ENCODE measurements at places on chromosomes 16 and 17.

- DNase-seq: no peak
Observed at GRCh38 chr17:43446773-43447172, 37.0 kb upstream of the DHX8 start.

DNA sequence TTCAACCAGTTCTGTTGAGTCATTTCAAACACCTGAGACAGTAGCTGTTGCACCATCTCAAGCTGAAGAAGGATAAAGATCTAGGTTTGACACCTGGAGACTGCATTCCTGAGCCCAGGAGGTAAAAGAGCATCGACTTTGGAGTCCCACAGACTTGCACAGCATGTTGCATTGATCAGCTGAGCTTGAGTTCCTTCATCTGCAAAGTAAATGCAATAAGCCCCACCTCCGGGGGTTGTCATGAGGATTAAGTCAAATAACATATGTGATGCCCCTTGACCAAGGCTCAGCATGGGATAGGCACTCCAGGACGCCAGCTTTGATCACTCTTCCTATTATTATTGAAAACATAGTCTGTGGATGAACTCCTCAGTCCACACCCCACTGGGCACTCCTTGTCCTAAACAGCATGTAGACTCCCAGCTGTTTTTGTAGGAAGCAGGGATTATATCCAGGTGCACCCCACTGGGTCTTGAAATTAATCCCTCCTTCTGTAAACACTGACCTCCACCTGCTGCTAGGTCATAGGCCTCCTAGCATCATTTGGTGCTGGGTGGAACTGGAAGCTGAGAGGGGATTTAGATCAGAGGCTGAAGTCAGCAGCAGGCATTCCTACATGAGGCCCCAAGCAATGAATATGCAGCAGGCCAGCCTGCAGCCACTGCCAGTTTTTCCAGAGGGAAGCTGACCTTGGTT is 259.0 kb downstream of the HS3ST4 start:
- DNase-seq: no peak

- no peak for DNase-seq
Observed at GRCh38 chr16:4075534-4075933, 40.7 kb downstream of the ADCY9 start.

DNA sequence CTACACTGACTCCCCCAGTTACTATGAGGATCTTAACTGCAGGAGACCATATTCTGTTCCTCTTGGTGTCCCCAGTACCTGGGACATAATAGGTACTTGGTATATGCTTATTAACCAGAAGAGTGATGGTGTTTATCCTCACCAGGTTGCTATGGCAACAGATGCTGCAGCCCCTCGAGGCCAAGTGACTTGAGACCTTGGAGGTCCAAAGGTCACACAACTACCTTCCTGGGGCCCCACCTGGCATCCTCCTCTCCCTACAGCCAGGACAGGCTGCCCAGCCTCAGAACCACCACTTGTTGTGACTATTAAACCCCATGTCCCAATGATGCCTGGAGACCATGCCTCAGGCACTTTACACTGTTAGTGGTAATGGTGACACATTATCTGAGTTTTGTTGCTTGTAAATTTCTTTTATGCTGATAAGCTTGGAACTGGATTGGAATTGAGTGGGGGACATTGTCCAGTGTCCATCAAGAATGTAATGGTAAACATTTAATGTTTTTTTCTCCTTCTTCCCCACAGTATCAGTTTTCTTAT is 189.4 kb downstream of the CCDC182 start:
- no peak for DNase-seq

- DNase-seq: peak; percentile 96
Observed at GRCh38 chr17:50867363-50868139, 1.4 kb upstream of the TOB1 start.

DNA sequence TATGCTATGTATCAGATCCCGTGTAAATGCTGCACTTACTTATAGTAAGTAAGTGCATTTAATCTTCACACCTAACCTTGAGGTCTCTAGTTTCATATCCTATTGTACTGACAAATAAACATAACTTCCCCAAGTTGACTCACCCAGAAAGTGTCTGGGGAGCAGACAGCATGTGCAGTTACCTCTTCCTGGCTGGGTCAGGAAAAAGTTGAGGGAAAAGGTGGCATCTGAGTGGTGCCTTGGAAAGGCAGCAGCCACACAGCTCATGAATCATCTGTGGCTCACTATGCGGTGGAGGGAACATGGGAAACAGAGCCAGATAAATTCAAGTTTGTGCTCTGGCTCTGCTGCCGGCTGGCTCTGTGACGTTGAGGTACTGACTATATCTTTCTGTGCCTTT is 382.0 kb upstream of the DYNLRB2 start:
- DNase-seq: peak; percentile 56

DNA sequence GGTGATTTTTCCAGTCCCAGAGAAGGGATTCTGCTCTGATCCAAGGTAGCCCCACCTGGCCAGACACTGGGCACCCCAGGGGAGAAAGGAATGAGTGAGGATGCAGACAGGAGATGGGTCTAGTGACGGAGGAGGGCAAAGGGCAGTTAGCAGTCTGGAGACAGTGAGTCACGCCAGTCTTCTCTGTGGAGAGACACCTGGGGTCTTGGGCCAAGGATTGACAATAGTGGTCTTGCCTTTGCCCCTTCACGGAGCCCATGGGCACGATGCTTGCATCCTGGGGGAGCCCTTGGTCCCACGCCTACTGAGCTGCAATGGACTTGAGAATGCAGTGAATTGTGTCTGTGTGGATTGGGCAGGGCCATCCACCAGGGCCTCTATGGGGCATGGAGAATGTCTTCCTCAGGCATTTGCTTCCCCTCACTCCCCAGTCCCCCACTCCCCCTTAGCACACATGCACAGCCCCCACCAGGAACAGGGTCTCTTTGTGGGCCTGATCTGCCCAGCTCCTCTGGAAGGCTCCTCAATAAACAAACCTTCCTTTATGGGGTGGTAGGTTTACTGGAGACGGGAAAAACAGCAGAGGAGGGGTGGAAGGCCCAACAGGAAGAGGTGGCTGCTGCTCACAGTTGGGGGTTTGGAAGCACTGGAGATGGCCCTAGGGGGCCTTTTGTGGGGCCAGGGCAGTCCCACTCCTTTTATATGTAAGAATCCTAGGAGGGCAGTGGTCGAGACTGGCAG is 1.4 kb downstream of the CHAD start:
- no peak for DNase-seq

DNA sequence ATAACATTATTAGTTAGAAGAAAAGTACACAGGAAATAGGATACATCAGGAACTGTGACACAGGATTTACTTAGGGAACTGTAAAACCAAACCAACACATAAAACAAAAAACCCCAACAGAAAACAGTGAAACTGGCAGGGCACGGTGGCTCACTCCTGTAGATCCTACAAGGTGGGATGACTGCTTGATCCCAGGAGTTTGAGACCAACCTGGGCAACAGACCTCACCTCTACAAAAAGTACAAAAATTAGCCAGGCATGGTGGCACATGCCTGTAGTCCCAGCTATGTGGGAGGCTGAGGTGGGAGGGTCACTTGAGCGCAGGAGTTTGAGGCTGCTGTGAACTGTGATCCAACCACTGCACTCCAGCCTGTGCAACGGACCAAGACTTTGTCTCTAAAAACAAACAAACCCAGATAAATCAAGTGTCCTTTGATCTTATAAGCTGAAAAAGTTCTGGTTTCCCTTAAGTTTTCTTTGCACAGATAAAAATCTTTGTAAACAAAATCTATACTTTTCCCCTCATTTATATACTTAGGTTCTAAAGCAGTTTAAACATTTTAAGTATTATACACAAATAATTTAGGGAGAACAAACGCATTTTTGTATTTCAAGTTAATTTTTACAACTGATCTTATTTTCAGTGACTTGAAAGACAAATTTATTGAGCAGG is 111.5 kb upstream of the TOB1 start:
- DNase-seq: no peak

GRCh38 chr16:10685709-10686108 is 9.0 kb downstream of the TEKT5 start:
- DNase-seq: no peak

DNA sequence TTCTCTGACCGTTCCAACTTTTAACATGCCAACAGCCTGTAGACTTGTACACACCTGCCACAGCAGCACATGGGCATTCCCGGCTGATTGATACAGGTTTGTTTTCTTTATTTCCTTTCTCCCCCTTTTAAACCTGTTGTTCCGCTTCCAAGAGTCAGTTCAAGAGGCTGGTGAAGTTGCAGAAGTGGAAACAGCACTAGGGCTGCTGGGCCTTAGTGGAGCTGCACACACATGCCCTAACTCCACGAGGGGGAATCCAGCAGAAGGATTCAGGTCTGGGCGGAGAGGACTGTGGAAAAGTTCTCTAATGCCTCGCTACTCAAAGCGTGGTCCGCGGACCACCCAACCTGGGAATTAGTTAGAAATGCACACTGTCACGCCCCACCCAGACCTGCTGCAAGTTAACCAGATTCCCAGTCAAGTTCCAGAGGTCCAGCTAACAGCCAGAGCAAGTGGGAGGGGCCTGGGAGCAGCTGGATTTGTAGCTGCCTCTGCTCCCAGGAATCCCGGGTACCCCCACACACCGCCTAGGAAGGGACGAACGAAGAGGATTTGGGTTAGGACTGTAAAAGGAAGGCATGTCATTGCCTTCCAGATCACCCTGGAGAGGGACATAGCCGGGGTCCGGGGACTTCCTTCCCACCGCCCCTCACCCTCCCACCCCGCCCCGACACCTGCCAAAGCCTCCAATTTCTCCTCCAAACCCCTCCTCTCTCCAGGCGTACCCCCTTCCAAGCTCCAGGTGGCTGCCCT is 542 bp downstream of the SLC39A11 start:
- DNase-seq: no peak

- no peak for DNase-seq
Observed at GRCh38 chr17:18256351-18256750, 2.2 kb downstream of the FLII start.

- DNase-seq: peak; percentile 29
Observed at GRCh38 chr16:22001591-22001990, 675 bp upstream of the PDZD9 start.

DNA sequence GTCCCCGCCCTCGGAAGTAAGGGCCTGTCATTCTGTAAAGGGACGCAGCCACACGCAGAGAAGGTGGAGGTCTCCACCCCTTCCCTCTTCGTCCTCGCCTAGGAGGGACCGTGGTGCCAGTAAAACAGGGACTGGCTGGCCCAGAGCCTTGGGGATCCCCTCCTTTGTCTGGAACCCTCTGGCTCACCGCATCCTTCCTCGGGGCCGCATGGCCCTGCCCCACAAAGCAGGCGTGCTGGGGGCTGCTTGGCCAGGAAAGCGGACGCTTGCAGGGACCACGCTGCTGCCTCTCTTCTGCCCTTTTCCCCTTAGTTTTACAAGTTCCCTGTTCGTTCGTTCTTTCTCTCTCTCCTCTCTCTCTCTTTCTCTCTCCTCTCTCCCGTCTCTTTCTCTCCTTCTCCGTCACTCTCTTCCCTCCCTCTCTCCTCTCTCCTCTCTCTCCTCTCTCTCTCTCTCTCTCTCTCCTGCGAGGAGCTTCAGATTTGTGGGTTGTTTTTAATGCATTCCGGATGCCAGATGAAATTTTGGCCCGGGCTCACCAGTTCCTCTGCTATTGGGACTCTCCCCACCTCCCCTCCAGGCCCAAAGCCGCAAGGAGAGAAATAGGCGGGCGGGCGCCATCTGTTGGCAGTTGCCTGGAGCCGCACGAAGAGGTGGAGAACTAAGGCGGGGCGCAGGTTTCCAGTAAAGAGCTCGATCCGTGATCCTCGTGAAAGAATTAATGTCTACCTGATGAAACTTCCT is 35.1 kb upstream of the CDRT4 start:
- peak; percentile 85 for DNase-seq

DNA sequence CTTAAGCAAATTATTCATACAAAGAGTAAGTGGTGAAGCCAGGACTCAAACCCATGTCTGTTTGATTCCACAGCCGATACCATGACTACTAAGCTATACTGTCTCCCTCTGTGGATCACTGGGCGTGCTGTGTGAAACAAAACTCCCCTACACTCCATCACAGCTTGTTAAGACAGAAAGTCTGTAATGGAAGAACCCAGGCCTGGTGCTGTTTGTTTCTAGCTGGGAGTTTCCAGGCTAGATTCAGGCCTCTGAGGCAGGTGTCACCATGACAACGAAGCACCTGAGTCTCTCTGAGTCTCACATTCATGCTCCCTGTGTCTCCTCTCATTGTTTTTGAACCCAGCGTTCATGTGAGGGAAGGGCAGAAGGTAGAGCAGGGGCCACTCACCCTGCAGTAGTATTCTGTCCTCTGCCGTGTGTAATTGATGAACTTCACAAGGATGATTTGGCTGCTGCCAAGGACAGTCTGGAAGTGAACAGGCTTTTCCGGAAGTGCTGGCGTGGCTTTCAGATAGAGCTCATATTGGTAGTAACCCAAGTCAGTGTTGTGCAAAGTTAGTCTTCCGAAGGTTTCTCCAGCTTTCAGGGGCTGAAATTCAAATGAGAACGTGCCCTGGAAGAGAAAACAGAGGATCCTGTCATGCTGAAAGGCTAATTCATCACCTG is 8.6 kb upstream of the VAC14 start:
- no peak for DNase-seq

GRCh38 chr17:4167786-4168185 is 24.8 kb downstream of the CYB5D2 start:
- DNase-seq: no peak

DNA sequence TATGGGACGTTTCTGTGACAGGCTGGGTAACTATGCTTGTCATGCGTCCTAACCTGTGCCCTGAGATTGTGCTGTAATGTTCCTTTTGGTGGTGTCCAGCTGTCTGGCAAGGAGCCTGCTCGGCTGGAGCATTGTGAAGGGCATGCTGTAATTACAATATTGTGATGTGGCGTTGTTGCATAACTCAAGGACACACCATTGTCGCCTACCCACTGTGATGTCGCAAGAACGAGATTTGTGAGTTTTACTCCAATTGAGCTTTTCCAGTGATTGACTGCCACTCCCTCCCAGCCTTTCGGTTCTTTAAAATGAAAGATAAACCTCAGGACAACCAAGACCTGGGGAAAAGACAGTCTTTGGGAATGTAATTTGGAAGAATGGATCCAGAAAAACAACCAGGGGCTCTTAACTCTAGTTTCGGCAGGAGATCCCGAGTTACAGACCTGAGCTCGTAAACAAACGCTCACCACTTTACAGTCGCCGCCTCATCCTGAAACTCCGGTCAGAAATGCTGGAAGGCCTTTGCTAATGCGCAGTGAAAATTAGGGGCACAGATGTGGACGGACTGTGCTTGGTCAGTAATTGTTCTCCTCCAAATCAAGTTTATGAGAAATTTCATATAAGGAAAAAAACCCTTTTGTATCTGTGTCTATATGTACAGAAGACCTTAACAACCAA is 1.3 kb downstream of the ZNF750 start:
- peak; percentile 16 for DNase-seq

DNA sequence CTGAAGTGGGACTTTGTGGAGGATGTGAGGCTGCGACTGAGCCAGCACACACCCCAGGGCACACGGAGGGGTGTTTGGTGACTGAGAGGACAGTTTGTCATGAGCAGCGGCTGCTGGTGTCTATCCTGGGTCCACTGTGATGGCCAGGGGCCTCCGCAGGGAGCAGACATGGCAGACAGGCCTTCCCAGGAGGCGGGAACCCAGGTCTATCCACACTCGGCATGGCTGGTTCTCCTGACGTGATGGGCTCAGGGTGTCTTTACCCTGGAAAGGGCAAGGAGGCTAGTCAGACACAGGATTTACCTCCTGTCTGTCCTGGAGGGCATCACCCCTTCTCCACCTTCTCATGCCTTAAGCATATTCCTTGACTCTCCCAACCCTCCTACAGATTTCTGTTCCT is 671 bp upstream of the CD300C start:
- DNase-seq: no peak
